ENCODE measurements at places on chromosomes 1 and 21. TPM values are rescaled to one million over a fixed set of nuclear protein-coding genes. Genes with fewer than 3 reads are reported as not detected.

GRCh38 chr1:8495928-8496401 lies 178.1 kb downstream of the SLC45A1 start:
- no peak overlapping the region for H3K27ac ChIP-seq
- H3K4me3 ChIP-seq = no peak overlapping the region
- no peaks in the 10 kb centered on the region for H3K27me3 ChIP-seq
- no peak for DNase-seq

DNA sequence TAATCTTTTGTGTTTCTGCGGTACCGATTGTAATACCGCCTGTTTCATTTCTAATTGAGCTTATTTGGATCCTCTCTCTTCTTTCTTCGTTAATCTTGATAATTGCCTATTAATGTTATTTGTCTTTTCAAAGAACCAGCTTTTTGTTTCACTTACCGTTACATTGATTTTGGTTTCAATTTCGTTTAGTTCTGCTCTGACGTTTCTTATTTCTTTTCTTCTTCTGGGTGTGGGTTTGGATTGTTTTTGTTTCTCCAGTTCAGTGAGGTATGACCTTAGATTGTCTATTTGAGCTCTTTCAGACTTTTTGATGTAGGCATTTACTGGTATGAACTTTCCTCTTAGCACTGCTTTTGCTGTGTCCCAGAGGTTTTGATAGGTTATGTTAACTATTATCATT lies 9.4 kb downstream of the OR2M2 start:
- H3K4me3 ChIP-seq = no peak overlapping the region
- no peak for DNase-seq
- no peaks in the 10 kb centered on the region for H3K36me3 ChIP-seq
- H3K27me3 ChIP-seq = no peaks in the 10 kb centered on the region
- no peak overlapping the region for H3K27ac ChIP-seq

- peak; percentile 89 for DNase-seq
- H3K36me3 ChIP-seq = peaks cover 30% of the 10 kb centered on the region
- peaks cover 92% of the 10 kb centered on the region for H3K4me1 ChIP-seq
- H3K27me3 ChIP-seq = no peaks in the 10 kb centered on the region
- H3K4me3 ChIP-seq = no peak overlapping the region
These were observed 10.0 kb downstream of the PDPN start for GRCh38 chr1:13593511-13594131.

- no peak overlapping the region for H3K27ac ChIP-seq
- DNase-seq = no peak
- H3K4me1 ChIP-seq = no peaks in the 10 kb centered on the region
- H3K4me3 ChIP-seq = no peak overlapping the region
- no peaks in the 10 kb centered on the region for H3K27me3 ChIP-seq
These were observed 34.8 kb upstream of the CREG1 start for GRCh38 chr1:167588361-167588760.

GRCh38 chr1:202498542-202498941 lies 150.0 kb downstream of the PPP1R12B start:
- DNase-seq = no peak
- H3K36me3 ChIP-seq = no peaks in the 10 kb centered on the region
- H3K27ac ChIP-seq = no peak overlapping the region
- H3K27me3 ChIP-seq = no peaks in the 10 kb centered on the region

- no peak overlapping the region for H3K4me3 ChIP-seq
- no peaks in the 10 kb centered on the region for H3K4me1 ChIP-seq
- no peak for DNase-seq
- H3K36me3 ChIP-seq = no peaks in the 10 kb centered on the region
- H3K27me3 ChIP-seq = peaks cover 25% of the 10 kb centered on the region
These were observed 4.0 kb upstream of the FTCD start for GRCh38 chr21:46159390-46159789.

The OR2L8 gene
- not detected for total RNA-seq

The GJA8 gene
- total RNA-seq = not detected

DNA sequence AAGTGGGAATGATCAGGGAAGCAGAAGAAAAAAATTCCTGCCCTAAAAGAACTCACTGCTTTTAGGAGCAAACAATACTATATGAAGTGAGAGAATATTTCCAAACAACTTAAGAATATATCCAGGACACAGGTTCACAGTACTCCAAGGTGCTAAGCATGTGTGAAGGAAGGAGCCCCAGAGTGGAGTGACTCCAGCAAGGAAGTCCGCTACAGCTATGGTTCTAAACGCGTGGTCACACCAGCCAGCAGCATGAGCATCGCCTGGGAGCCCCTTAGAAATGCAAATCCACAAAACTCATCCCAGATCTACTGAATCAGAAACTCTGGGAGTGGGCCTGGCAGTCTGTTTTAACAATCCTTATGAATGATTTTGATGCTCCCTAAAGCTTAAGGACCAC lies 36.1 kb downstream of the GADD45A start:
- H3K27me3 ChIP-seq = no peaks in the 10 kb centered on the region

The ADAMTS5 gene
- total RNA-seq = 1.1 TPM

- peak; percentile 33 for DNase-seq
- peaks cover 20% of the 10 kb centered on the region for H3K4me1 ChIP-seq
- H3K4me3 ChIP-seq = no peak overlapping the region
- no peak overlapping the region for H3K27ac ChIP-seq
These were observed 35.5 kb downstream of the COQ8A start for GRCh38 chr1:226975259-226976250.

GRCh38 chr21:29307718-29308455 lies 9.2 kb downstream of the BACH1 start:
- peaks cover 44% of the 10 kb centered on the region for H3K4me1 ChIP-seq
- H3K27me3 ChIP-seq = no peaks in the 10 kb centered on the region
- H3K36me3 ChIP-seq = peaks cover 20% of the 10 kb centered on the region
- no peak overlapping the region for H3K27ac ChIP-seq

- peaks cover 11% of the 10 kb centered on the region for H3K4me1 ChIP-seq
- DNase-seq = peak; percentile 55
- H3K27ac ChIP-seq = no peak overlapping the region
- no peaks in the 10 kb centered on the region for H3K36me3 ChIP-seq
These were observed 32.3 kb downstream of the RCAN1 start for GRCh38 chr21:34582506-34583150.

The SGIP1 gene
- 0.41 TPM for total RNA-seq

DNA sequence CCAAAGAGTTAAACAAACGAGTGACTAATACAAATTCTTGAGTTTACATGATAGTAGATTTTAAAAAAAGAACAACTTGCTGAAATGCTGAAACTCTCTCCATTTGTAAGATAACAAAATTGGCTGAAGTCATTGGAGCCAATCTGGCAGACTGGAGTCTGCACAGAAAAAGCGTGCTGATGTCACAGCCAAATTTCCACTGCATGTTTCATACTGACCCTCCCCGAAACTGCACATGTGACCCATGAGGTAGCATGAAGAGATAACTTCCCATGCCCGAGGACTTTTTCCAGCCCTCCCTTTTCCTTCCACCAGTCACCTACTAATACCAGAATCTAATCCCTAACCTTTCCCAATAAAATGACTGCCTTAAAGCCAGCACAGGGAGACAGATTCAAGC lies 1.2 kb upstream of the LELP1 start:
- no peaks in the 10 kb centered on the region for H3K4me1 ChIP-seq
- no peaks in the 10 kb centered on the region for H3K36me3 ChIP-seq
- DNase-seq = no peak
- no peak overlapping the region for H3K27ac ChIP-seq
- H3K27me3 ChIP-seq = peaks cover 9% of the 10 kb centered on the region

The MATN1 gene
- total RNA-seq = 0.26 TPM

- no peaks in the 10 kb centered on the region for H3K27me3 ChIP-seq
- DNase-seq = no peak
These were observed 18.4 kb downstream of the IQGAP3 start for GRCh38 chr1:156553860-156554485.

The PRKAA2 gene
- 0.13 TPM for total RNA-seq

DNA sequence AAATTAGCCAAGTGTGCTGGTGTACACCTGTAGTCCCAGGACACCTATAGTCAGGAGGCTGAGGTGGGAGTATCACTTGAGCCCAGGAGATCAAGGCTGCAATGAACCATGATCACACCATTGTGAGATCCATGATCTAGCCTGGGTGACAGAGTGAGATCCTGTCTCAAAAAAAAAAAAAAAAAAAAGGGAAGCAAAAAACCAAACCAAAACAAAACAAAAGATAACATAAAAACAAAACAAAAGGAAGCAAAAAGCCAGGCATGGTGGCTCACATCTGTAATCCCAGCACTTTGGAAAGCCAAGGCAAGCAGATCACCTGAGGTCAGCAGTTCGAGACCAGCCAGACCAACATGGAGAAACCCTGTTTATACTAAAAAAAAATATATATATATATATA lies 9.4 kb upstream of the AKR1A1 start:
- no peaks in the 10 kb centered on the region for H3K36me3 ChIP-seq
- no peaks in the 10 kb centered on the region for H3K27me3 ChIP-seq
- no peaks in the 10 kb centered on the region for H3K4me1 ChIP-seq
- no peak for DNase-seq
- no peak overlapping the region for H3K4me3 ChIP-seq

GRCh38 chr21:35239811-35240219 lies 190.7 kb upstream of the RUNX1 start:
- no peak overlapping the region for H3K27ac ChIP-seq
- H3K4me3 ChIP-seq = no peak overlapping the region
- H3K36me3 ChIP-seq = no peaks in the 10 kb centered on the region
- H3K4me1 ChIP-seq = no peaks in the 10 kb centered on the region
- H3K27me3 ChIP-seq = no peaks in the 10 kb centered on the region

- H3K4me1 ChIP-seq = peaks cover 13% of the 10 kb centered on the region
- no peak overlapping the region for H3K27ac ChIP-seq
These were observed 11.6 kb downstream of the SCNN1D start for GRCh38 chr1:1291548-1292441.

The PTPN22 gene
- 1.5 TPM for total RNA-seq

DNA sequence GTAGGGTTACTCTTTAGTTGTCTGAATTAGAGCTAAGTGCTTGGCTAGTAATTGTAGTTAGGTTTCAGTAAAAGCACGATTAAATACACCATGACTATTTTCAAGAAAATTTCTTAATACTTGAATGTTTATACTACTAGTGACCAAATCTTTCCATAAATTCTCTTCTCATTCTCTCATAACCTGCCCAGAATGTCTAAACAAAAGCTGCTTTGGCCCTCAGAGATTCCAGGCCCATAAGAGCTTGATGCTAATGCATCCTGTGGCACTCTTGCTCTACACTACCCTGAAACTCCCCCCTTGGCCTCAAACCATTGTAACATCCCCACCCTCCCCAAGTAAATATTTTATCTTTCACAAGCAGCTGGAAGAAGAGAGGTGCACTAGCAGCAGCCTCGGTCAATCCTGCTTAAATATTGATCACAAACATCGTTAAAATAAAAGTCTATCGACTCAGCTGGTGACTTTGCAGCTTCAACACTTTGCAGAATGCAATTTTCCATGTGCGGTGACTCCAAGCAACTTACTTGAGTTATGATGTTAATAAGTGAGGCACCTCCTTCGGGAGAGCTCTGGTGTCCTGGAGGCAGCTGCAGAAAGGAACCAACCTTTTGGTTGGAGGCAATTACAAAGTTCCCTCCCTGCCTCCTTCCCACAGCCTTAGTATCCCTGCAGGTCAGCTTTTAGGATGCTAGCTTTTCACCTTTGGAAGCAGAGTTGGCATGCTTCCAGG lies 315.6 kb upstream of the PLXNA2 start:
- no peak for DNase-seq
- no peak overlapping the region for H3K4me3 ChIP-seq
- no peak overlapping the region for H3K27ac ChIP-seq
- no peaks in the 10 kb centered on the region for H3K36me3 ChIP-seq

The MAP3K21 gene
- 0.13 TPM for total RNA-seq

The ZFYVE9 gene
- total RNA-seq = 11.4 TPM

The ATP1A2 gene
- not detected for total RNA-seq

GRCh38 chr1:234914606-234915290 lies 213.9 kb downstream of the TOMM20 start:
- no peak overlapping the region for H3K27ac ChIP-seq
- no peaks in the 10 kb centered on the region for H3K27me3 ChIP-seq
- no peaks in the 10 kb centered on the region for H3K36me3 ChIP-seq
- peaks cover 36% of the 10 kb centered on the region for H3K4me1 ChIP-seq
- no peak overlapping the region for H3K4me3 ChIP-seq
- no peak for DNase-seq

The B3GALT2 gene
- 1.8 TPM for total RNA-seq

- H3K4me1 ChIP-seq = no peaks in the 10 kb centered on the region
- no peak overlapping the region for H3K4me3 ChIP-seq
- no peak for DNase-seq
- no peak overlapping the region for H3K27ac ChIP-seq
- H3K27me3 ChIP-seq = peaks cover 73% of the 10 kb centered on the region
These were observed 9.8 kb downstream of the BARHL2 start for GRCh38 chr1:90707363-90707710.

- H3K27ac ChIP-seq = no peak overlapping the region
- no peak overlapping the region for H3K4me3 ChIP-seq
- no peaks in the 10 kb centered on the region for H3K4me1 ChIP-seq
- no peaks in the 10 kb centered on the region for H3K36me3 ChIP-seq
- H3K27me3 ChIP-seq = no peaks in the 10 kb centered on the region
- DNase-seq = no peak
These were observed 18.1 kb downstream of the JAK1 start for GRCh38 chr1:64948216-64948615.

- H3K4me3 ChIP-seq = no peak overlapping the region
- H3K27ac ChIP-seq = no peak overlapping the region
- H3K27me3 ChIP-seq = no peaks in the 10 kb centered on the region
- H3K36me3 ChIP-seq = peaks cover 6% of the 10 kb centered on the region
- peaks cover 45% of the 10 kb centered on the region for H3K4me1 ChIP-seq
These were observed 52.0 kb downstream of the HLCS start for GRCh38 chr21:36914244-36915013.

- peaks cover 24% of the 10 kb centered on the region for H3K4me1 ChIP-seq
- no peaks in the 10 kb centered on the region for H3K36me3 ChIP-seq
- DNase-seq = no peak
- no peak overlapping the region for H3K4me3 ChIP-seq
These were observed 164.4 kb downstream of the ZNF281 start for GRCh38 chr1:200245473-200245872.

DNA sequence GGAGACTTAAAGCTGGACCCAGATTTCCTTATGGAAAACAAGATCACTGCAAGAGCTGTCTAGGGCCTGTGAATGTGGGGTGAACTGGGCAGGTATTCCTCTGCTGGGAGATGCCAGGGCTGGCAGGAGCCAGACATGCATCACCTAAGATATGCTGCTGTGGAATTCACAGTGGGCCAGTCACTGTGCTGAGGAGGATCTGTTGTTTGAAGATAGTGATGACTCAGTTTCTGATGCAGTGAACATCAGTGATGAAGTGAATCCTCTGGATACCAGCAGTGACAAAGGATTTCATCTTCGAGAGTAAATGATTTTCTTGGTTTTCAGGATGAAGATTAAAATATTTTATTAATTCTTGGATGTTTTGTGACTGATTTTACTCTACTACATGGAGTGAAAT lies 29.9 kb upstream of the CAMSAP2 start:
- H3K27me3 ChIP-seq = no peaks in the 10 kb centered on the region
- DNase-seq = no peak
- no peaks in the 10 kb centered on the region for H3K36me3 ChIP-seq
- no peak overlapping the region for H3K4me3 ChIP-seq

GRCh38 chr1:41724248-41724647 lies 194.5 kb downstream of the HIVEP3 start:
- H3K36me3 ChIP-seq = no peaks in the 10 kb centered on the region
- no peak overlapping the region for H3K4me3 ChIP-seq
- H3K27ac ChIP-seq = no peak overlapping the region
- H3K27me3 ChIP-seq = no peaks in the 10 kb centered on the region

GRCh38 chr1:36963006-36963405 lies 71.3 kb downstream of the GRIK3 start:
- no peak for DNase-seq
- H3K27me3 ChIP-seq = no peaks in the 10 kb centered on the region
- H3K36me3 ChIP-seq = no peaks in the 10 kb centered on the region
- no peak overlapping the region for H3K27ac ChIP-seq
- H3K4me3 ChIP-seq = no peak overlapping the region

The RALGPS2 gene
- 21.4 TPM for total RNA-seq

The DMRTA2 gene
- 15.0 TPM for total RNA-seq

Data from SJSA1 (cell line).